GM12864 (cell line): ENCODE measurements at places on chromosomes 6 and 20.

- no peak for DNase-seq
Measured at GRCh38 chr6:150491811-150492172, 107.9 kb upstream of the PLEKHG1 start.

- DNase-seq: no peak
Measured at GRCh38 chr6:154292855-154293519, 63.6 kb downstream of the IPCEF1 start.

GRCh38 chr6:22091424-22091948, 205.3 kb downstream of the PRL start:
- DNase-seq: no peak

DNA sequence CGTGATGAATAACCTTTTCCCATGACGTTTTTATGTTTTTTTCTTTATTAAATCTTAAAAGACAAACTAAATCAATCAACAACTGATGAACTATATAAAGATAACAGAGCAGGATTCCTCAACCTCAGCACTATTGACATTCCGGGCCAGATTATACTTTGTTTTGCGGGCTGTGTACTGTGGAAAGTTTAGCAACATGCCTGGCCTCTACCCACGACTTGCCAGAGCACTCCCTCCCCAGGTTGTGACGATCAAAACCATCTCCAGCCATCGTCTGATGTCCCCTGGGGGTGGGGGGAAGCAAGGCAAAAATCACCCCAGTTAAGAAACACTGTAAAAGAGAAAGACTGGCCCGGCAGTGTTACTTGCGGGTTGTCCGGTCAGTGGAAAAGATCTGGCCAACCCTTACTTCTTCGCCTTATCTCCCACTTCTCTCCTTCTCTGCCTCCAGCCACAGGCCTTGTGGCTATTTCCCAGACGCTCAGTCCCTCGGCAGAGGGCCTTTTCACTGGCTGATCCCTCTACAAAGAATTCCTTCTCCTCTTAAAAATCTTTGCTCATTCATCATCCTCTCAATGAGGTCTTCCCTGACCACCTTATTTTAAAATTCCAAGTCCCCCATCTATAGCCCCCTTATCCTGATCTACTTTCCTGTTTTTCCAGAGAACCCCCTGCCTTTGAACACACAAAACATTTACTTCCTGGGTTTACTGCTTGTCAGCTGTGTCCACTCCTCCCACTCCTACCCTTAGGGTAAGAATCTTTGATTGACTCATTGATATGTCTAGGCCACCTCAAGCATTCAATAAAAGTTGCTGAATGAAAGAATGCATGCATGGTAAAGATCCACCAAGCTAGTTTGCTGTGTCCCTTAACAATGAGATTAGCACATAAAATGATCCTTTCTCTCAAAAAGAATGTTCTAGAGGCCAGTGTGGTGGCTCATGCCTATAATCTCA, 14.7 kb upstream of the RAB22A start:
- DNase-seq: no peak

- DNase-seq: no peak
Measured at GRCh38 chr20:37449276-37449675, 71.8 kb upstream of the NNAT start.

- DNase-seq: no peak
Measured at GRCh38 chr20:64042054-64042781, 6.2 kb downstream of the C20orf204 start.

- peak; percentile 67 for DNase-seq
Measured at GRCh38 chr6:291697-292505, at the start of gene DUSP22. Gene DUSP22, plus strand, starts transcription at chr6:292487. Its CDS starts 53 bp downstream, at chr6:292540.

GRCh38 chr6:126300735-126301134, 39.2 kb upstream of the CENPW start:
- no peak for DNase-seq

DNA sequence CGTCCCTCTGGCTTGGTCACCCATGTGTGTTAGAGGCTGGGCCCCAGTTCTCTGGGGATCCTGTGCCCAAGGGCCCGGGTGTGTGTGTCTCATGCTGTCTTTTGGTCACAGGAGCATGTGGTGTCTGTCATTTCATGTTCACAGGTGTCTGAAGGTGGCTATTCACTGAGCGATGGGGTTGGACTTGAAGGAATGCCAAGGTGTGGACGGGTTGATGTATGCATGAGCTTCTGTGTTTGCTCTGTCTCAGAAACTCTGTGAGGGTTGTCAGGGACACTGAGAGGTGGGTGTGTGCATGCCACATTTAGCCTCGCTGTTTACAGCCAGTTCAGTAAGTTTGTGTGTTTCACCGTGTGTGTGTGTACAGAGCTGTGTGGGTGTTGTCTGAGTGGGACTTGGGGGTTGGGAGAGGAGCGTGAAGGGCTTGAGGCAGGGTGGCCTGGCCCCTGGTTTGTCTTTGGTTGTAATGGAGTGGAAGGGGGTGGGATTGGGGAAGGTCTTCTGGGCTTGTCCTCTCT, 1.2 kb downstream of the DDR1 start:
- no peak for DNase-seq

GRCh38 chr6:127389706-127390105, 46.3 kb upstream of the ECHDC1 start:
- no peak for DNase-seq

GRCh38 chr6:81214414-81215091, 537.9 kb downstream of the TENT5A start:
- no peak for DNase-seq

DNA sequence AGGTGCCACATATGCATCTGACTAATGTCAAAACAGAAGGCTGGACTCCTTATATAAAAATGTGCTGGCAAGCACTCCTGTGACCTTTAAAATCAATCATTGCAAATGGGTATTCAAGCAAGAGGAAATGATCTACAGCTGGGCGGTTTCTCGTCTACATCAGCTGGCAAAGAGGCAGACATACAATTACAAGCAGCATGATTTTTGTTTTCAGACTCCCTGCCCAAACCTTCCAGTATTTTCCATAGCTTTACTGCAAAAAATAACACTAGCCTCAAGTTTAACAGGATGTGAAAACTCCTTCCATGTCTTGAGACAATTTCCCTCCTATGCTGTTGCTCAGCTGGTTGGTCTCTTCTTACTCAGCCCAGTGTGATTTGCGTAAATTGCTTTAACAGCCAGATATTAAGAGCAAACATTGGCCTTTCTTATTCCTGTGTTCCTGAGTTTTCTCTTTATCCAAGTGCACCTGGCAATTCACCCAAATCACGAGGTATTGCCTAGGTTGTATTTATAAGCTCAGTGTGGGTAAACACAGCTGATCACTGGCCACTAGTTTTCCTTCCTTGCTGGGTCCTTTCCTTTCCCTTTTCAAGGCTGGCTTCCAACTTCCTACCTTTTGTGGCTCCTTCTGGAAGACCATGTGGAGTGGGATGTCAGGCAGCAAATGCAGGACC, 130.4 kb downstream of the MOXD1 start:
- no peak for DNase-seq

DNA sequence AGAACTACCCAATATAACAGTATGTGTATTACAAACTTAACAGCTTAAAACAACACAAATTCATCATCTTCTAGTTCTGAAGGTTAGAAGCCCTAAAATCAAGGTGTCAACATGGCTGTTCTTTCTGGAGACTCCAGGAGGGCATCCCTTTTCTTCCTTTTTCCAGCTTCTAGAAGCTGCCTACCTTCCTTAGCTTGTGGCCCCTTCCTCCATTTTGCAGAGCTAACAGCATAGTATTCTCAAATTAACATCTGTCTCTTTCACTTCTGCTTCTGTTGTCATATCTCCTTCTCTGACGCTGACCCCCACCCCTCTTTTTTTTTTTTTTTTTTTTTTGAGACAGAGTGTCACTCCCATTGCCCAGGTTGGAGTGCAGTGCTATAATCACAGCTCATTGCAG, 52.8 kb upstream of the AKIRIN2 start:
- peak; percentile 58 for DNase-seq

DNA sequence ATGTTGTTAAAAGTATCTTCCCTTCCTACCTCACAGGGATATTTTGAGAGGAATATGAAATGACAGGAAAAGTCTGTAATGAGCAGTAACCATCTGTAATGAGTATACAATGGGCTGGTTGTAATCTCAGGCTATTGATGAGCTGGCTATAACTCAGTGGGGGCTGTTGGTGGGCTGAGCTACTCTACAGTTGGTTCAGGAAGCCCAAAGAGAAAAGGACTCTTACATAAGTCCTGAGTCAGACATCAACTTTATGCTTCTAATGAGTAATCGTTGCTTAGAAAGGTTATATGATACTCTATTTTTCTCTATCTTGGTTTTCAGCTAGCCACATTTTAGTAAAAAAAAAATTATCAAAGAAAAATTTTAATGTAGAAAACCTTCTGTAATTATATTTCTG, 26.4 kb downstream of the ZNF391 start:
- no peak for DNase-seq

GRCh38 chr20:18566892-18567738, at the start of gene SMIM26:
Gene SMIM26, plus strand, starts transcription at chr20:18567432. Its CDS starts 47 bp downstream, at chr20:18567479.
- peak; percentile 90 for DNase-seq

DNA sequence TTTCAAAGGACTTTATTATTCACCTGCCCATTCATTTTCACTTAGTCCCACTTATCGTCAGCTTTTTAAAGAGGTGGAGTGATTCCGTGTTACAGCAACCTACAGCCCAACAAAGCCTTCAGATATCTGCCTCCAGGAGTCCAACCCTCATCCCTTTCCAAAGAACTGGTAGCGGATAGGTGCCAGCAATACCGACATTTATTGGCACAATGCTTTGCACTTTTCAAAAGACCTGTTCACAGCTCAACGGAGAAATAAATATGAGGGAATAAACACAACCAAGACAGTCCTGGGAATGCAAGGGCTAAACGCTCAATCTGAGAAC, 819 bp upstream of the MTRF1L start:
- DNase-seq: no peak
